ENCODE measurements at places on chromosomes 1 and 21.

DNA sequence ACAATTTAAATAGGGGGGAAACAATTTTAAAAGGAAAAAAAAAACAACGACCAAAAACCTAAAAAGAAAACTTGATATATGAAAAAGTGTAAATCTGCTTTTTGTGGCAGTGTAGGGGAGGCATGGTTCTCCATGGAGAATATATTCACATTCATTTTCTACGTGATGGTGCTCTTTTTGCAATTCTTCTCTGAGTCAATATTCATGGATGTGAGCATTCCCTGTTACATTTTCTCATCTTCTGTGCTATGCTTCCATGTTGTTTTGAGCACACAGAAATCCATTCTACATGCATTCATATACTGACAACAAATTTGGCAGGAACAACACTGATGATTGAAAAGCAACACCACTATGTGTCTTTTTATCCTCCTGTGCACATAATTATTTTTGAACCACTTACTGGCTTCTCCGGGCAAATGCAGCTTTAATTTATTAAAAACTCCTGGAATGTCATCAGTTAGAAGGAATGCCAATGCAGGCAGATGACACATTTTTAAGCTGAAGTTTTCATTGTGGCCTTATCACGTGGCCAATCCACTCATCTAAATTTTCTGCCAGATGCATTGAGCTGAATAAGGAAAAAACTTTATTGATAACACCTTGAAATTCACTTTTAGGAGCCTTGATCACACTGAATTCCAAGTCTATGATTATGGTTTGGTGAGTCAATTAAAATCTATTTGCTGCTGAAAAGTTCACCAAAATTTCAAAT, 590.6 kb downstream of the NUF2 start:
- DNase-seq, result no peak

- DNase-seq, result no peak
Observed at GRCh38 chr1:30377230-30378002, 346.0 kb downstream of the MATN1 start.

- no peak for DNase-seq
Observed at GRCh38 chr1:157105298-157105987, 5.8 kb upstream of the ETV3L start.

GRCh38 chr1:6108937-6109614, 63.4 kb downstream of the KCNAB2 start:
- DNase-seq, result peak; percentile 42

DNA sequence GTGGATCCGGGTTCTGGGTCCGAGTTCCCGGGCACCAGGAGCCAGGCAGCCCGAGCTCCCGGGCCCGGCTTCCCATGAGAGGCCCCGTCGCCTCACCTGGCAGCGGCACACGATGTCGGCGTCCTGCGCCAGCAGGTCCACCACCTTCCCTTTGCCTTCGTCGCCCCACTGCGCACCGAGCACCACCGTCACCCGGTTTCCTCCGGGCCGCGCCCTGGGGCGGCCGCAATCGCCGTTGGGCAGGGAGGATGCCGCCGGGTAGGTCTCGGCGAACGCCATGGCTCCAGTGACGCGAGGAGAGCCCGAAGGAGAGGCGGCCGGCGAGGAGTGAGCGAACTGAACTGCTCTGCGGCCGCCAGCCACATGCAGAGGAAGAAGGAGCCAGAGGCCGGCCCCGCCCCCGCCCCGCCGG, at the start of gene ADSS2:
Gene ADSS2 (minus strand): TSS at position 371 of the 412 bp plus-strand sequence. CDS start 92 bp downstream, at position 279.
- DNase-seq, result no peak

DNA sequence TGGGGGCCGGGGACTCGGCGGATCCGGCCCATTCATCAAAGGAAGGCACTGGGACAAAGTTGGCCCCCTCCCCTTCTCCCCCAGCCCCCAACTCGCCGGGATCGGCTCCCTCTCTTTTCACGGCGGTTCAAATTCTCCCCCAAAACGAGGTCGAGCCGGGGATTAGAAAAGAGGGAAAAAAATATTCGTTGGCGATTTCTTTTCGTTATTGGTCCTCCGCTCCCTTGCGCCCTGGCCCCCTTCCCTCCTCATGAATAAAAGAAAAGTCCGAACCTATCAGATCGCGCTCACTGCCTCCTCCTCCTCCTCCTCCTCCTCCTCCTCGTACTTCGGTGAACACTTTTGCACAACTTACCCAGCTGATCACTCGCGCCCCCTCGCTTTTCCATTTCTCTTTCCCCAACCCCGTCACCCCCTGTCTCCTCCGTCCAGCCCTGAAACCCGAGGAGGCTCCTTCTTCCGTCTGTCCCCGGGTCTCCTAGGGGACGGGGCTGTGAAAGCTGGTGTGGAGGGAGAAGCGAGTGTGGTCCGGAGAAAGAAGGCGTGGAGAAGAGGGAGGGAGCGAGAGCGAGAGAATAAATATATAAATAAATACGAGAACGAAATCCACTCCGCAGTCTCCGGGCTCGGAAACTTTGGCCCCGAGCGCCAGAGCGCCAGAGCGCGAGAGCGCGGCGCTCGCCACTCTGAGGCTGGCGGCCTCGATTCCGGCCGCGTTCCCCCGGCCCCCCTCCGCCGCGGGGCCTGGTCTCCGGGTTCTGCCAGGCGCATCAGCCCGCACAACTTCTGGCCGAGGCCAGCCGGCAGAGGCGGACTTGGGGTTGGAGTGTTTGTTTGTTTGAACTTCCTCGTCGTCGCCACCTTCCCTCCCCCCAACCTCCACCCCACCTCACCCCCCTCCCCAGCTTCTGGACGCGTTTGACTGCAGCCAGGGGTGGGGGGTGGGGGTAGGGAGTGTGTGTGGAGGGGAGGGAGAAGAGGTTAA, at the start of gene PAX7:
Gene PAX7 (plus strand): TSS at position 336 of the 985 bp plus-strand sequence. CDS start 758 bp downstream, outside the sequence.
- no peak for DNase-seq

- DNase-seq, result no peak
Observed at GRCh38 chr1:181383695-181384094, 99.6 kb upstream of the CACNA1E start.

DNA sequence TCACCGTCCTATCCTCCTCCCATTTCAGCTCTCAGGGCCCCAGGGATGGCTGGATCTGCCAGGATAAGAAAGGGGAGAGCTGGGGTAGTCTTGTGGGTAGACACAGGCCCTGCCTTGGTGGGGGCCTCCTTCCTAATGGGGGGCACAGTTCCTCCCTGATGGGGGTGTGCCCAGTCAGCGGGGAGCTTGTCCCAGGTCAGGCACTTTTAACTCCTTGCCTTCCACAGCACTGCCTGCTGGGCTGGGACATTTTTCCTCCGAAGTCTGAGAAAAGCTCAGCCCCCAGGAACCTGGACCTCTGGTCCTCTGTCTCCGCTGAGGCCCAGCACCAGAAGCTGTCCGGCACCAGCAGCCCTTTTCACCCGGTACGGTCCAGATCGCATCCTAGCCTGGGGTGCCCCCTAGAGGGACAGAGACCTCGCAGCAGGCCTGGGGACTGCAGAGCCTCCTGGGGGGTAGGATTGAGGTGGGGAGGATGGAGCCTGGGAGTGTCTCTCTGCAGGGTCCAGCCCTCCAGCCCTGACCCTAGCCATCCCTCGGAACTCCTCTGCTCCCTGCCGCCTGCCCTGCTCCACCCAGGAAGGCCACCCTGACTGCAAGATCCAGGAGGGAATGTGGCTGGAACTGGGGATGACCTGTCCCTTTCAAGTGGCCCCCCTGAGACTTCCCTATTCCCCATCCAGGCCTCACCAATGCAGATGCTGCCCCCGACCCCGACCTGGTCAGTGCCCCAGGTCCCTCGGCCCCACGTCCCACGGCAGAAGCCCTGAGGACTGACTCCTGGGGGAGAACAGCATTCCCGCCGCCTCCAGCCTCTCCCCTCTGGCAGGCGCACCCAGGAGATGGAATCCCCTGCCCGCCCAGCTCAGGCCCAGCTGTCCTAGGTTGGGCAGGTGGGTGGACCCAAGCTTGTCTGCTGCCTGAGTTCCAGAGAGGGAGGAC, 12.0 kb downstream of the MIIP start:
- peak; percentile 30 for DNase-seq

DNA sequence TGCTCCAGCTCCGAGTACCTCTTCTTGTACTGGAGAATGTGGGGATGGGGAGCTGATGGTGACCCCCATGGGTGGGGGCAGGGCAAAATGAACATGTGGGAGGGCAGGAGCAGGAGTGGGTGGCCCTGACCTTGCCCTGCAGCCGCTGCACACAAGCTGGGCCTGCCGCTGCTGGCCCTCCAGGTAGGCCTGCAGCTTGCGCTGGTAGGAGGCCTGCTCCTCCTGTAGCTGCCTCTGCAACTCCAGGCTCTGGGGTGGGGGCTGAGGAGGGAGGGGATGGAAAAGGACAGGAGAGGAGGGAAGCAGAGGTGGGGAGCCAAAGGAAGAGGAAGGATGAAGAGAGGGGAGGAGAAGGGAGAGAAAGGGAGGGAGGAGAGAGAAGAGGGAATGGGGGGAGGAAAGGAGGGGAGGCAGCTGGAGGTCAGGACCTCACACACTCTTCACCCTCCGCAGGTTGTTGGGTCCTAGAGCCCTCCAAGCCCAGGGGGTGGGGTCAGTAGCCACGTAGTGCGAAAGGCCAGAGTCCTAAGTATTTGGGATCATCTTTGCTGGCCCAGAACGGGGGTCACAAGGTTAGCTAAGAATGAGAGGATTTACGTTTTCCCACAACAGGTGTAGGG, 22.9 kb downstream of the RNU1-1 start:
- DNase-seq, result no peak

GRCh38 chr1:58006421-58007046, 540.0 kb downstream of the OMA1 start:
- DNase-seq, result no peak

- no peak for DNase-seq
Observed at GRCh38 chr1:81799939-81800694, 617 bp upstream of the ADGRL2 start.

DNA sequence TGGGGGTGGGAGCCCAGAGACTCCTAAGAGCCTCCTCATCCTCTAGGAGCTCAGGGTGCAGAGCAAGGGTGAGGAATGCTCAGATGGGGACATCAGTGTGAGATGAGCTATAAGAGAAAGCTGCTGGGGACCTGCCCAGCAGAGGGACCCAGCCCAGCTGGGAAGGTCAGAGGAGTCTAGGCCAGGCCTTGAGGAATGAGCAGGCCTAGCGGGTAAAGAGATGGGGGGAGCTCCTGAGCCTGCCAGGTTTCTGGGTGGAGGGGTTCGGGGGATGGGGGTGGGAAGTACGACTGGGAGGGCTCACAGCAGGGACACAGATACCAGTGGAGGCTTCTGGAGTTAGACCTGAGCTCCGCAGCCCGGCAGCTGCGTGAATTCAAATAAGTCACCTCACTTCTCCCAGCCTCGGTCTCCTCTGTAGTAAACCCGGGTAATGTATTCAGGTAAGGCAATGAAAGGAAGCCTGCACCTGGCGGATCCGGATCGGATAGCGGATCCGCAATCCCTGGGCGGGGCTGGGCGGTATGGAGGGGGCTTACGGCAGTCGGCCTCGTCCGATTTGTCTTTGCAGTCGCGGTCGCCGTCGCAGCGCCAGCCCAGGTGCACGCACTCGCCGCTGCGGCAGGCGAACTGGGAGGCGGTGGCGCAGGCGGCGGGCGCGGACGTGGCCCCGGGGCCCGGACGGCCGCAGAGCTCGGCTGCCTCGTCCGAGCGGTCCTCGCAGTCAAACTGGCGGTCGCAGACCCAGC, 38.0 kb upstream of the MAGOH start:
- DNase-seq, result no peak

DNA sequence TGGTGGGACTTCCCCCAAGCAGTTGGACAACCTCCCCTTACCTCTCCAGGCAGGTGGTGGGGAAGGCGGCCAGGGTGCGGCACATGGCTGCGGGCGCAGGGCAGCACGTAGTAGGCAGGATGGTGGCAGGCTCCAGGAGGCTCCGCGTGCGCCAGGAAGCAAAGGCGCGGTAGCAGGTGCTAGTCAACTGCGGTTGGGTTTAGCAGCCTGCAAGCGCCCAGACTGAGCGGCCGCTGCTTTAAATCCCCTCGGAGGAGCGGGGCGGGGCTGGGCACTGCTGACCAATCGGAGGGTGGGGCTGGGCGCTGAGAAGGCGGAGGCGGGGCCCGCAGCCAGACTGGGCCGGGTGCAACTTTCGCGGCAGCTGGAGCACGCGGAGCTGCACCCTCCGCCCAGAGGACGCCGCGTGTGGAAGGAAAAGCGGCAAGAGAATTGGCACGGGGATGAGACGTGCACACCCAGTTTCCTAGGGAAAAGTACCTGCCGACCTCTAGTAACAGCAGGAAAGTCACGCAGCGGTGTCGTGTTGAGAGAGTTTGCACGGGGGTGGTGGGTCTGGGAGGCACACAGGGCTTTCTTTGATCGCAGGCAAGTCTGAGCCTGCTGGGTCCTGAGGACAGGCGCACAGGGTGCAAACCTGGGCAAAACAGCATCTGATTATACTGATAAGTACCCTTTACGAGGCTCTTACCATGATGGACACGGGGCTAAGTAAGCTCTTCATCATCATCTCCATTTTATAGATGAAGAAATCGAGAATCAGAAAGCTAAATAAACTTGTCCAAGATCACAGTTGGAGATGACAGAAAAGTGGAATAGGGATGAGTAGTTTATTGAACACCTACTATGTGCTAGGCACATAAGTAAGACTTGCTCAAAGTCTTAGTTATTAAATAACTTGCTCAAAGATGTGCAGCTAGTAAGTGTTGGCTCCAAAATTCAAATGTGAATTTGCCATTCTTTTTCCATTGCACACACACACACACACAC, at the start of gene RGS16:
Gene RGS16 (minus strand): TSS at position 215 of the 990 bp plus-strand sequence. CDS start 130 bp downstream, at position 85.
- DNase-seq, result peak; percentile 93

DNA sequence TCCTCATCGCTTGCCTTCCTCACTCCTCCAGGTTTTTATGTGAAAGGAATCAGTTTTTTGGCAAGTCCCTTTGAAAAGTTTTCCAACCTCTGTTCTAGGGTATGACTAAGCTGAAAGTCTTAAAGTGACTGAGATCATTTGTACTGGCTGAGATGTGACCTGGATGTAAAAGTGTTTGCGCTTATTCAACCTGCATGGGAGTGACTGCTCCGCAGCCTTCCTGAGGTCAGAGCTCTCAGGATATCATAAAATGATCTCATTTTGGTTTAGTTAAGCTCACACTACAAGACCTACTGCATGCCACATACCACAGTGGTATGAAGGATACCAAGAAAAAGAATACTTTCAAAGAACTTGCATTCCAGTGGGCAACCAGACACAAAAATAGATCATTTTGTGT, 29.8 kb upstream of the TADA1 start:
- DNase-seq, result no peak

GRCh38 chr1:7379441-7379971, 391.6 kb upstream of the VAMP3 start:
- no peak for DNase-seq

GRCh38 chr1:29490204-29490934, 254.0 kb downstream of the PTPRU start:
- DNase-seq, result no peak

DNA sequence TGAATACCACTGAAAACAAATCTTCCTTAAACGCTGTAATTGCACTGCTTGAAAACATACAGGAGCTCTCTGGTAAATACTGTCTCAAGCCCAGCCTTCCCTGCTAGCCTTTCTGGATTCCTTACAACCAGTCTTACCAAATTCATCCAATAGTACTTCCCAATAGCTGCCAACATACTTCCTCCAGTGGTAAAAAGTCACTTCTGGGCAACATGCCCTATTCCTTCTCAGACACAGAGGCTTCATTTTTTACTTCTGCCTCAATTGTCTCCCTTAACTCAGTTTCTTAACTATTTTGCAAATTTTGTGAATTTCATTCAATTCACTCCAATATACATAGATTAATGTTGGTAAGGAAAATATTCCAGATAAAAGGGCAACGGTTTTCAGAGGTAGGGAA, 166.3 kb downstream of the TBX15 start:
- DNase-seq, result no peak

- DNase-seq, result no peak
Observed at GRCh38 chr1:11990303-11991032, 10.2 kb downstream of the MFN2 start.
